ENCODE measurements at places on chromosomes 6 and 20.
A peak's percentile ranks its signal among the peaks of the same experiment; 100 is the strongest.

DNA sequence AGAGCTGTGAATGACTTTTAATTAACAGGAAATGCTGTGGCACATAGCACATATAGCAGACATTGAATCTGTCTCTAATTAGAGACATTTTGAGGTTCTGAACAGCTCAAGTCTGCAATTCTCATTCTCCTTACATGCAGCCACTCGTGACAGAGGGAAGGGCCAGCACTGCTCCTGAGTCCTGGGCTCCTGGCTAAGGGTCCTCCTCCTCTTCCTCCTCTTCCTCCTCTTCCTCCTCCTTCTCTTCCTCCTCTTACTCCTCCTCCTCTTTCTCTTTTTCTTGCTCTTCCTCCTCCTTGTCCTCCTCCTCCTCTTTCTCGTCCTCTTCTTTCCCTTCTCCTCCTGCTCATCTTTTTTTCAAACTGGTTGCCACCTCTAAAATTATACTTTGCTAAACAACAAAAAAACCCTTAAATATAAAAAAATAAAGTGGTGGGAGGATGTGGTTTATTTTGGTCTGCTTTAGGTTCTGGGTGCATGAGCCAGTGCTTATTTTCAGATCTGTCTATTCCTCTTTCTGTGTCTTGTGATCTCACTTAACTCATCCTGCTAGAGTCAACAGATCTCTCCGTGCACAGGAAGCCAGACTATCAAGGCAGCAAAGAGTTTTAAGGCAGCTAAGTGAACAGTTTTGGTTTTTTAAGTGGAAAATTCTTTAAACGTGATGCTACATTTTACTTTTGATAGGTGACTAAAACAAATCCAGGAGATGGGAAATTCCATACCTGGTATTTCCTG lies 159.3 kb downstream of the CD83 start:
- DNase-seq = no peak

GRCh38 chr6:167688123-167688522 lies 138.6 kb upstream of the AFDN start:
- no peak for DNase-seq

DNA sequence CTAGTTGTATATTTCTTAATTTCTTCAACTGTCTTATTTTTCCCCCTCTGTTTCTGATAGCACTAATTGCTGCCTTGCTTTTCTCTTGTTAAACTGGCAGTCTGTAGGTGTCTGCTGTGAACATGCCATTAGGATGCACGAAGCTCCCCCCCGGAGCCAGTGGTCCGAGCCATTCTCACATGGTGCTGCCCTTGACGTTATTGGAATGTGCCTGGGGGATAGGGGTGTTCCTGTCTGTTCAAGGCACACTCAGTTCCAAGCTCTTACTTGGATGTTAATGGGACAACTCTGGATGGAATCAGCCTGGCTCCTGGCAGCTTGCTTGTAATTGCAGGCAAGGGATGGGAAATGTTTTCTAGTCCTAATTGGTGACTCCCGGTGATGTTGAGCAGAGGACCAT lies 68.4 kb downstream of the RREB1 start:
- DNase-seq = no peak

GRCh38 chr6:105591053-105591452 lies 188.2 kb upstream of the PREP start:
- DNase-seq = peak; percentile 56

- DNase-seq = no peak
Measured at GRCh38 chr6:25481267-25481666, 170.7 kb upstream of the SCGN start.

DNA sequence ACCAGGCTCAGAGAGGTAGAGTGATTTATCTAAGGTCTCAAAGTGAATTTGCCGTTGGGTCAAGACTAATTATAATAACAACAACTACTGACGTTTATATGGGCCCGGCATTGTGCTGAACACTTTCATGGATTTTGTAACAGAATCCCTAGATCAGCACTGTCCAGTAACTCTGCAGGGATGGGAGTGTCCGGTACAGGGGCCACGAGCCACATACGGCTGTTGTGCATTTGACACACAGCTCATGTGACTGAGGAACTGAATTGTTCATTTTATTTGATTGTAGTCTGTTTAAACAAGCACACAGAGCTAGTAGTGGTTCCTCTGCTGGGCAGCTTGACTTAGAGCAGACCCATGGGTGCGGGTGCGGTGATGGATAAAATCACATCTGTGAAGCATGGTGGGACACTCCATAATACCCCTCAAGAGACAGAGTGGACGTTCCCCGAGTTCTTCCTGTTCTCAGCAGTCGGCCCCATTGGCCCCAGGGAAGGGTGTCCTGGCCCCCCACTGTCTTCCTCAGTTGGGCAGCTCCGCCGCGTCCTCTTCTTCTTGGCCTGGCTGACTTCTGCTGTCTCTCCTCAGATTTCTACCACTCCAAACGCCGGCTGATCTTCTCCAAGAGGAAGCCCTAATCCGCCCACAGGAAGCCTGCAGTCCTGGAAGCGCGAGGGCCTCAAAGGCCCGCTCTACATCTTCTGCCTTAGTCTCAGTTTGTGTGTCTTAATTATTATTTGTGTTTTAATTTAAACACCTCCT lies 6.8 kb downstream of the CDKN1A start:
- no peak for DNase-seq

- DNase-seq = no peak
Measured at GRCh38 chr20:54059691-54060364, 10.6 kb downstream of the BCAS1 start.

All from GM23248 (cell line).